ENCODE measurements at places on chromosomes 4 and X. TPM values are rescaled to one million over a fixed set of nuclear protein-coding genes. Genes with fewer than 3 reads are reported as not detected.
A peak's percentile ranks its signal among the peaks of the same experiment; 100 is the strongest.

FRG2 gene
- total RNA-seq = not detected

GSX2 gene
- total RNA-seq = not detected

GRCh38 chr4:186569533-186570192, 14.3 kb upstream of the MTNR1A start:
- DNase-seq = no peak

- no peak for DNase-seq
Observed at GRCh38 chr4:75880278-75880677, 22.0 kb downstream of the PPEF2 start.

GRCh38 chrX:56791456-56791855, 62.4 kb downstream of the NBDY start:
- peak; percentile 8 for DNase-seq

Data from endodermal cell (in vitro differentiated cells).